Activated CD4-positive, alpha-beta T cell treated with anti-CD3 and anti-CD28 coated beads, Interleukin-2, amount 50 U/mL, for 4 hours (primary cell): ENCODE measurements at places on chromosomes 3 and 15.

DNA sequence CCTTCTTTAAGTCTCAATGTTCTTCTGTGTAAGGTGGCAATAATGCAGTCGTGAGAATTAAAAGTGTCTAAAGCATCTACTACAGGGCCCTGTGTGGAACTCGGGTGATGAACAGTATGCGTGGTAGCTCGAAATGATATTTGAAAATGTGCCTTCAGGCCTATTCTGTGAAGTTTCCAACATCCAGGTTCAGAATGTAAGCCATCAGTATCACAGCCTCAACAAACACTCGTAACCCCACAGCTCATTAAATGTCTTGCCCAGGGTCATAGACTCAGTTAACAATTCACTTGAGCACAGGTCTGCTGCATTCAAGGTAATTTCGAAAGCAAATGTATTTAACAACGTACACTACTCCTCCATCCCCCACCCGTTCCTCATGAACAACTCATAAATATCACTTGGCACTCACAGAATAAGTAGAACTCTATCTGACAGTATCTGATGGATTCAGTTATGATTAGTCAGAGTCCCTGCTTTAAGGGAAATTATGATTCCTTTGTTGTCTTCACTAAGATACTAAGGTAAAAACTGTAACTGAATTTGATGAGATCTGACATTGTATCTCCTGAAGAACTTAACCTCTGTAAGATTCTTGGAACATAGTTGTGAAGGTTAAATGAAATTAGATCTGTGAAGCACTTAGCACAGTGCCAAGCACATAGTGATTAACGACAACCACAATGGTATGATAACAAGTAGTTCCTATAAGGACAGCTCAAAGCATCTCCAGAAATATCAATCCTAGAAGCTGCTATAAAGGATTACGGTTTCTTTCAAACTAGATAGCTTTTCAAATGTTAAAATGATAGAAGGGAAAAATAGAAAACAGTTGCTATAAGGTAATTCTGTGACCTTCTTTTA is 642.3 kb downstream of the TBL1XR1 start:
- no peak for DNase-seq

DNA sequence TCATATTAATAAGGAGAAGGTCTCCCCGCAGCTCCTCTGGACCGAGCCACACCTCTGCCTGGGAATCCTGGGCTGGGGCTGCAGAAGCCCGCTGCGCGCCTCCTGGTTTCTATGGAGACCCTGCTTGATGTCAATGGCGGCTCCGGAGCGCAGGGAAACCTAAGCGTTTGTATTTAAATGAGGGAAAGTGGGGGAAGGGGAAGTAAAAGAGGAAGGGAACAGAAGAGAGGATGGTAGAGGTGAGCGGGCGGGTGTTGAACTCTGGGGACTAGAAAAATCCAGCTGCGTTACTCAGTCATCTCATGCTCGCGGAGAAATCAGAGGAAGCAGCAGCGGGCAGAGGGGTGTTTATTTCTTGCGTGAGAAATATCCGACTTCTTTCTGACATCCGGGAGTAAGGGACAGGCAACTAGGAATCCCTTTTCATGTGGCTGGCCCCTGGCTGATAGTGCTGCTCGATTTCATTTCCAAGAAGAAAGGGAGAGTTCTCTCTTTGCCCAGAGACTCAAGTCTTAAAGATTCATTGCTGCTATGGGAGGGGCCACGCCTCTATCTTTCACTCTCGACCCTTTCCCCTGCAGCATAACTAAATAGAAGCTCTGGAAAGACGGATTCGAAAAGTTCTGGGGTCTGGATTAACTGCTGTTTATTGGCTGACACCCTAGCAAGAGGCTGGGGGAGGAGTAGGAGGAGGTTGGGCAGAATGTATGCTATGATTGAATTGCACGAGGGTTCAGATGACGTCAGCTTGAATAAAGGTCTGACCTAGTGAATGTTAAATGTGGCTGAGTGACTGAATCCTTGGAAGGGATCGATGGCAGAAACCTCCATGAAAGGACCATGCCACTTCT is 110.5 kb upstream of the GAP43 start:
- no peak for DNase-seq

- DNase-seq: no peak
These were observed 648.9 kb upstream of the GBE1 start for GRCh38 chr3:82410366-82410765.

GRCh38 chr3:66050821-66051220 is 12.1 kb upstream of the MAGI1 start:
- no peak for DNase-seq

GRCh38 chr3:141250342-141250741 is 18.7 kb downstream of the PXYLP1 start:
- no peak for DNase-seq

- DNase-seq: no peak
These were observed 22.1 kb upstream of the CRBN start for GRCh38 chr3:3201611-3202010.

- no peak for DNase-seq
These were observed at the start of gene RARB for GRCh38 chr3:25427942-25428788. Gene RARB, plus strand, starts transcription at chr3:25428263. Its CDS starts 469 bp downstream, at chr3:25428732.

DNA sequence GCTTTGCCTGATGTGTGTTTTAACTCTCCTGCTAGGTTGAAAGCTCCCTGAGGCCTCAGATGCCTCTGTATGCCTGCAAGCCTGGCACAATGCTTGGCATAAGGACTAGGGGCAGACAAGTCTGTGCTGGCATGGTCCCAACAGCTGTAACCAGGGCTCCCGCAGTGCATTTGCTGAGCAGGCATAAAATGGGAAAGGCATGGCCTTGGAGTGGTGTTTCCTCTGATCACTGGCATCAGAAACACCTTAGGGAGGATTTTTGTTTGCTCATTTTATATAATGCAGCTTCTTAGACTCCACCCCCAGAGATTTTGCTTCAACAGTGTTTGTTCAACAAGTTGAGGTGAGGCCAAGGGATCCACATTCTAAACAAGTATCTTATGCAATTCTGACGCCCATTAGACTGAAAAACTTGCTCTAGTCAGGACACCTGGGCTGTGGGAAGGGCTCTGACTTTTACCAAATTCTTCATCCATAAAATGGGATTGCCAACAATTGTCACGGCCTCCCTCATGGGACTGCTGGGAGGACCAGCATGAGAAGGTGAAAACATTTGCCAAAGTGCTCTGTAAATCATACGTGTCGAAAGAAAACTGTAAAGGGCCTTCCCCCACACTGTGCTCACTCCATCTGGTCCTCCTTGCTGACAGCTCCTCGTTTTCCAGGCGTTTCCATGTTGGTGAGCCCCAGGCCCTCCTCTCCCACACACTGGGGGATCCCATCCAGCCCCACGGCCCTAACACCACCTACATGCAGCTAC is 43.1 kb downstream of the STARD5 start:
- DNase-seq: no peak

- no peak for DNase-seq
These were observed 25.0 kb downstream of the LIPH start for GRCh38 chr3:185527364-185527763.

DNA sequence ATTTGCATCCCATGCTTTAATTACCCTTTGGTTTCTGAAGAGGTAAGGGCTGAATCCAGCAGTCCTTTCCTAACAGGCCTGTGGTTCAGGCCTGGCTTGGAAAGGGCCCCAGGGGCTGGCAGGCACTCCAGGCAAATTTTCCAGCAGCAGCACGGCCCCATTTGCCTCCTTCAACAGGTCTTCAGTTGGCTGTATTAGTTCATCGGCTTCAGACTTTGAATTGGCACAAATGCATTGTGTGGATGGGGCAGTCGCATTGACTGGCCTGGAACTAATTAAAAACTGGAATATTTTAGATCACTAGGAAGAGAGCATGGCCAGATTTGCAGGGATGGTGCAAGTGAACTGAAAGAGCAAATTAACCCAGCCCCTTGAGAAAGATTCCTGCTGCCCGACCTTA is 207.8 kb upstream of the MCTP2 start:
- no peak for DNase-seq

- no peak for DNase-seq
These were observed 54.7 kb upstream of the INSYN1 start for GRCh38 chr15:73807865-73808264.

- DNase-seq: no peak
These were observed 146.9 kb upstream of the PTPRG start for GRCh38 chr3:61414456-61414855.

DNA sequence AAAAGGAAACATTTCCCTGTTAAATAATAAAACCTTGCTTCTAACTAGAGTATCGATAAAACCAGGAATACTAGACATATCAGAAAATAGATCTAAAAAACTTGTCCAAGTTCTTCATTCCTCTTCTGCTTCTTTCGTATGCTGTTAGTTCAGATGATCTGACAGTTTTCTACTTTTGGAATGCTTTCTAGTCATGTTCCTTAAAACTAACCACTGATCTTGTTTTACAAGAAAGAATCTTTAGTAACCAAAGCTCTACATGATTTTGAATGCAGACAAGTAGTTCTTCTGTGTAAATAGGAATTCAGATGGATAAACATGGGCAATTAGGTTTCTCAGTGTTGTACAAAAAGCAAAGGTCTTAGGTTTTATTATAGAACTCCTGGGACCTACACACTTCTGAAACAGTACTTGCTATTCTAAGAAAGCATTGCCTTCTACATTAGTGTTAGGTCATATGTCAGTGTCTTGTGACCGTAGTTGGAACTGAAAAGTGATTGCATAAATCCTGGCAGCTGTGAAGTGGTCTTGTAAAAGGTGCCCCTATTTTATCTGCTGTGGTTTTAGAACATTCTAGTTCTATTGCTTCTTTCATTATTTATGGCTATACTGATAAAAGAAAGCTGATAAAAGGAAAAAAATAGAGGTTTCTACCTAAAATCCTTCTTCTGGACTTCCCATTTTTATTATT is 40.7 kb downstream of the SNRK start:
- DNase-seq: no peak

GRCh38 chr3:141241616-141242376 is 10.2 kb downstream of the PXYLP1 start:
- DNase-seq: no peak

- DNase-seq: no peak
These were observed 18.6 kb upstream of the ZBTB20 start for GRCh38 chr3:115165701-115166100.

- DNase-seq: no peak
These were observed 57.1 kb downstream of the FEM1B start for GRCh38 chr15:68334661-68335124.

DNA sequence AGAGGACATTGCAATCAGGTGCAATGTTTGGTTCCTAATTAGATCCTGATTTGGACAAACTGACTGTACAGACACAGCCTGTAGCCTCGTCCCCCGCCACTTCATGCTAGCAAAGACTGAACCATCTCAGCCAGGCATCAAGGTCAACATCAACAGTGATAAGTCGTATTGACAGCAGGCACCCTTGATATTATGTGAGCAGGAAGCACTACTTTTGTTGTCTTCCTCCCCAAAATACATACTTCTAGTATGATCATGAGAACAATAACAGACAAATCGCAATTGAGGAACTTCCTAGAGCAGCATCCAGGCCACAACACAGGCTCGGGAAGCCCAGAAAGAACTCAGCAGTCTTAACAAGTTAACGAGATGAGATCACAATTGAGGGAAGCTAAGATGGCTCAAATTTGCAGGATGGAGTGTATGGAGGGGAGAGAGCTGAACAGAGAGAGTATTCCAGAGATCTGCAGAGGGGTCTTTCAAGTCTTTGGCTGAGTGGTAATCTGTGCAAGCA is 20.4 kb downstream of the TGM5 start:
- no peak for DNase-seq

DNA sequence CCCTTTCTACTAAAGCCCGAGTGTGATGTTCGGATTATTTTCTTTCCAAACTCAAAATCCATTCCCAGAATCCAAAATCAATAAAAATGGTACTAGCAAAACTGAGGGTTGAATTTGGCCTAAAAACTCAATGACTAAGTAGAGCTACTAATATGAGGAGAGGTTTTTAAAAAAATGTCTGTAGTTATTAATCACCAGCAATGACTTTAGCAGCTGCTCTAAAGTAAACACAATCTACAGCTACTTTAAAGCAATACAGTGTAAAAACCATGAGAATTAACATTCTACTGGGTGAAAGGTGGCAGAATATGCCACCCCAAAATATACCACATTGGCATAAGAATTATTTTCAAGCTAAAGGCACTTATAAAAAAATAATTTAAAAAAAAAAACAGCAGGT is 23.5 kb downstream of the FHIT start:
- no peak for DNase-seq

DNA sequence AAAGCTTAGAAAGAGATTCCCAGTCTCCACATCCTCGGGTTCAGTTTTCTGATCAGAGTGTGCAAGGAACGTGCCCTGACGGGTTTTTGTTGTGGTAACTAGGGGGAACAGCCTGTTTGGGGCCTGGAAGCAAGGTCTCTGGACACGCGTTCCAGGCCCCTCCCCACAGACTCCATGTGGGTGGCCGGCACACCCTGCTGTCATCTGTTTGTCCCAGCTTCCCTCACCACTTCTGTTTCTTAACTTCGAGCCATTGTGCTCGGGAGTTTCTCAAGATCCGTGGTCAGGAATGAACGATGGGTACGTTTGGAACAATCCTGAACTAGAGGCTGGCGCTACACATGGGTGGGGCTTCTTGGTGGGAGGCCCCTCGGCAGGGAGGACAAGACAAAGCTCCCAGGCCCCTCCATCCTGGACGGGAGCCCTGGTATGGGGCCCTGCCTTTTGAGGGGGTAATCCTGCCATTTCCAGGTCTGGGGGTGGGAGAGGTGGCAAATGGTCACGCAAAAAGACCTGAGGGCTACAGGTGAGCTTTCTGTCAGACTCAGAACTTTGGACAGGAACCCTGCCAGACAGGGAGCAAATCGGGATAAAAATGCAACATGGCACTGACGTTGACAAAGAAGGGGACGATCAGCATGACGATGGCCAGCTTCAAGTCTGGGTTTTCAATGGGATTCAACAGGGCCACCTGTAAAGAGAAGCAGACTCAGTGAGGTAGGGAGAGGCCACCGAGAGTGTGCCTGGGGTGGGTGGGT is 8.5 kb upstream of the MUSTN1 start:
- no peak for DNase-seq

DNA sequence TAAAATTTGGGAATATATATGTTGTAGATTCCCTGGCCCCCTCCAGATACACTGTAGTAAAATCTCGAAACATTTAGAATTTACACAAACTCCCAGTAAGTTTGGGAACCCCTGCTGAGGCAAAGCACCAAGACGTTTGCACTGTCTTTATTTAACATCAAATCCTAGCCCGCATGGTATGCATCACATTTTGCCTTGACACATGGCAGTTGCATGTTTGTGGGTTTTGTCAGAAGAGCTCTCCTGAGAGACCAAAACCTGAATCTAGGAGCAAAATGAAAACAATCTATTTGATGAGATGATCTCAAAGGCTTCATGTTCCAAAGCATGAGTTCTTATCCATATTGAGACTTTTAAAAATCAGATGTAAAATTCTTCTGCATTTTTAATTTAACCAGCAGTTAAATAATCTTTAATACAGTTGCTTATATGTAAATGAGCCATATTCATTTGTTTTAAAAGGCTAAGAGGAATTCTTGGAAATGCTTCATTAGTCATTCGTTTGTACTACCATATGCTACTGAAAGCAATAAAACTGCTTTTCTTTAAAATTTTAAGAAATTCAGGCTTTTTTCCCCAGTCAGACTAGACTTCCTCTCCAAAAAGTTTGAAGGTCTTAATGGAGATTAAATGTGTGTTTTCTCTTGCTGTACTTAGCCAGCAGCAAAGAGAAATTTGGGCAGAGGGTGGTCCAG is 105.2 kb upstream of the BOC start:
- no peak for DNase-seq

- DNase-seq: no peak
These were observed 225.5 kb downstream of the SLCO3A1 start for GRCh38 chr15:92079047-92079446.
